Kidney glomerular epithelial cell (primary cell): ENCODE measurements at places on chromosomes 12 and 14.

DNA sequence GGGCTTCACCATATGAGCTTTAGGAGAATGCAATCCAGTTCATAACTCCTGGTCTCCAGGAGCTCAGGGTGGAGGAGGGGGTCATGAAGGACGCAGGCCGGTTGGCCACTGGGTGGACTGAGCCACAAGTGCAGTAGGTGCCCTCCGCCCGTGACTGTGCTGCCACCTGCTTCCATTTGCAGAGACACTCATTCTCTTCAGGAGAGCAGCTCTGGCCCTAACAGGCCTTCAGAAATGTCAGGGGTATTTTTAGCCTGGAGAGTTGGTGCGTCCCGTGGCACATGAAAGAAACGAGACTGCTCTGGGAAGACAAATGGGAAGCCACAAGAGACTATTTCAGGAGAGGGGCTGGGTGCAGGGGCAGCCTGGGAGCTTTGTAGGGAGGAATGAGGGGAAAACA is 74.6 kb upstream of the MYL2 start:
- DNase-seq = no peak

DNA sequence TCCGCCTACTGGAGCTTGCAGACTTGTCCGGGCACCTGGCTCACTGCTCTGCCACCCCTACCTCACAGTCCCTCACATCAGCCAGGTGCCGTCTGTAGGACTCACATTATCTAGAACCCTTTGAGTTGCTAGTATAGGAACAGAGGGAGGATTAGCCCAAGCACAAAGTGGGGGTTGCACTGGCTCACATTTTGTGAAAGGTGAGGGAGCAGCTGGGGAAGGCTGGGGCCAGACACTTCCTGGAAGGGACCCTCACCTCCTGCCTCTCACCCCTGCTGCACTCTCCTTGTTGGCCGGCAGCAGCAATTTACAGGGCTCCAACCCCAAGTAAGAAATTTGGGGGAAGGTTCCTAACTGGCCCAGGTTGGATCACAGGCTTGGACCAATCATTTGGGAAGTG is 1031.6 kb downstream of the BCL11B start:
- DNase-seq = no peak

DNA sequence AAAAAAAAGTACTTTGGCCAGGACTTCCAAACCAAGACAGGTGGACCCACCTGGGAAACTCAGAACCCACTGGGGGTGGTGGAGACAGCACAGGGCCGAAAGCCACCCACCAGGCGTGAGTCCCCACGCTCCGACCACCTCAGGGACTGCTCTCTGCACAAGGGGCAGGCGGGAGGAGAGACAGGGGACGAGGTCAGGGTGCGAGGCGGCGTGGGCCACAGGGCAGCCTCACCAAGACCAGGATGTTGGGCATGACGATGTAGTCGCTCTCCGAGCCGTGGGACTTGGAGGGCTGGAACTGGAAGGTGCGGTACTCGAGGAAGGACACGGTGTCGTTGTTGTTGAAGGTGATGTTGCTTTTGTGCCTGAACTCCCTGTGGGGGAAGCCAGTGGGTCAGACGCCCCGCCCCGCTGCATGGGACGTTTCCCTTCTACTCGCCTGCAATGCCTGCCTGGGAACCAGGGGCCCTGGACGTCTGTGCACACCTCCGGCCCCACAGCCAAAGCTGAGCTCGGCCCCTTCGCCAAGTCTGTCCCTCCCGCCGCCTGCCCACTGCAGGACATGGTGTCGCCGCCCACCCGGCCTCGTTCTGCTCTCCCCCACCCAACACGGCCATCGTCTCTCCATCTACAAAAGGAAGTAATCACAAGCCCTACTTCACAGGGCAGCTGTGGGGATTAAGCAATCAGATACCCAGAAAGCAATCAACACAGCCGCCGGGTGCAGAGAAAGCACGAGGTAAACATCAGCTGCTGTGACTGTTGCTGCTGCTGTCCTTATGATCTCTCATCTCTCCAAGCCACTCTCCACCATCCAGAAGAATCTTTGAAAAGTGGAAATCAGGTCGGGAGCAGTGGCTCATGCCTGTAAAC is 48.7 kb downstream of the SCARB1 start:
- no peak for DNase-seq

- DNase-seq = no peak
Observed at GRCh38 chr14:23483236-23483854, 13.8 kb downstream of the NGDN start.

- DNase-seq = peak; percentile 22
Observed at GRCh38 chr14:60003991-60004390, 84.0 kb downstream of the LRRC9 start.

- DNase-seq = no peak
Observed at GRCh38 chr14:99716091-99716849, 32.2 kb downstream of the CYP46A1 start.

DNA sequence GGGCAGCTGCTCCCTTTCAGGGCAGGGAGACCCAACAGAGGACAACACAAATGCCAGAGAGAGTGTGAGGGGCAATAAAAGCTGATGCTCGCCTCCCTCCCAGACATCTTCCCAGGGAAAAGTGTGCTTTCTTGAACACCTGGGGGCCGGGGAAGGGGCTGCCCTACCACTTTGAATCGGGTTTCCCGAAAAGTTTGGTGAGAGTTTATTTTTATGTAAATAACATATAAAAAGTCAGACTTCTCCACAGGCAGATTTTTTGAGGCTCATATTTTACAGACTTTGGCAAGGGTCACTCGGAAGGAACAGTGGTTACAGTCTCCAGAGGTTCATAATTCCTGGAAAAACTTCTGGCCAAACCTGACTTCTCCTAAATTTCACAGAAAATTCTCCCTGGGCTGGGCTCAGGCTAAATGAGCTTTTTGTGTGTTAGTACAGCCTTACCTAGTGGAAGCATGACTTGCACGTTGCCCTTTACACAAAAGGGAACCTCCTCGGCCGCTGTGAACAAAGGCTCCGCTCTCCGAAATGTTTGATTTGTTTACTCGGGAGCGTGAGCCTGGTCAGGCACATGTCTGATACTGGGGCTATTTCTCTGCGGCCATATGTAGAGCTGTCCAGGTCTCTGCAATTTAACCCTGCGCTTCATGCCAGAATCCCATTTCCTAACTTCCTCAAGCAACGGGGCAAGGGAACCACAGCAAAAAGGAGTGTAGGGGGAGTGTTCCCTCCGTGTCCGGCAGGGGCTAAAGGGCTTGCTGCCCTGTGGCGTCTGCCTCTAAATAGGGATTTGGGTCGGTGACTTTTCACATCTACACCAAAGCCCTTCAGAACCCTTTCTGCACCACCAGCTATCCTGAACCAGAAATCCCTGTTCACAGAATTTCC is 3.4 kb downstream of the RTL1 start:
- no peak for DNase-seq

GRCh38 chr14:33720284-33720787 is 230.5 kb downstream of the EGLN3 start:
- DNase-seq = no peak

- DNase-seq = peak; percentile 66
Observed at GRCh38 chr14:67987606-67988005, 168.0 kb downstream of the RAD51B start.

DNA sequence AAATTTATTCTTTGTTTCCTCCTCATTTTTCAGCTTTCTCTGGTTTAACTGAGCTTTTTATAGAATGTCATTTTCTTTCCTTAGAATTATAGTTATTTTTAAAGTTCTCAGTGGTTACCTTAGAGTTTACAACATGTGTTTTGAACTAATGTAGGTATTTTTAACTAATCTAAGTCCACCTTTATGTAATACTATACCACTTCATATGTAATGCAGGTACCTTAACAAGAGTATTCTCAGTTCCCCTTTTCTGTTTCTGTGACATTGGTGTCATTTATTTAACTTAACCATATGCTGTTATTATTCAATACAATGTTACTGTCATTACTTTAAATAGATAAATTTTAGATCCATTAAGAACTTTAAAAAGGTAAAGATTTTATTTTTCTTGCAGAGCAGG is 30.3 kb upstream of the KCNC2 start:
- DNase-seq = no peak

GRCh38 chr12:54341378-54342300 is 16.7 kb downstream of the COPZ1 start:
- DNase-seq = no peak

DNA sequence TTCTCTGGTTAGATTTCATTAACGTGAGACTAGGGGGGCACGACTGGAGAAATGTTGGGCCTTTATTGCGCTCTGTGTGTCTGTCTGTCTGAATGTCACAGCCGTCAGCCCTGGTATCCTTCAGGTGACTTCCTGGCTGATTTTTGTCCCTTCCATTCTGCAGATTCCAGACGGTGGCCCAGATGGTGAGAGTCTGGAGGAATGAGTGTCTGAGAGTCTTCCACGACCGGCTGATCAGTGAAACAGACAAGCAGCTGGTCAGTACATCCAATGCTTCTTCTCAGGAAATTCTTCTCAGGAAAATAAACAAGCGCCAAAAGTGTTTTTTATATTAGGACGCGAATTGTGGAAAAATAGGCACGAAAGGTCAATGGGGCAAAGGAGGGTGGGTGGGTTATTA is 93.5 kb downstream of the CCDC92 start:
- no peak for DNase-seq

- DNase-seq = no peak
Observed at GRCh38 chr14:33279865-33280264, 341.2 kb downstream of the NPAS3 start.

DNA sequence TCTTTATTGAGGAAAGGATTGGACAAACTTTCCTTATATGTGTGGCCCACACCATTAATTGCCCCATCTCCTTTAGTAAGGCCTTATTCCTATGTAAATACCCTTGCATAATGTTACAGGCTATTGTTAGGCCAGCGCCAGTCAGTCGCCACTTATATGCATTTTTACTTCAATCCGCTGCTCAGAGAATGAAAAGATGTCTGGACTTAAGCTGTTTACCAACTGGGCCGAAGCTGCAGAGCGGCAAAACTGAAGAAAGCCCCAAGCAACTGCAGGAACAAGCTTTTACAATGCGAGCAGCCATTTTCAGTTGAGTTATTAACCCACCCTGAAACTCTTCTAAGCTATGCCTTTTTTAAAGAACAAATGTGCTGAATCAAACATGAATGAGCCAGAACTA is 92.1 kb upstream of the OTX2 start:
- no peak for DNase-seq

- no peak for DNase-seq
Observed at GRCh38 chr12:68304626-68305025, 27.5 kb downstream of the MDM1 start.

- DNase-seq = no peak
Observed at GRCh38 chr14:27721760-27722159, 1044.8 kb upstream of the FOXG1 start.

- no peak for DNase-seq
Observed at GRCh38 chr12:60078026-60078425, 482.2 kb downstream of the SLC16A7 start.

- no peak for DNase-seq
Observed at GRCh38 chr12:105156260-105156659, 48.7 kb downstream of the WASHC4 start.

GRCh38 chr12:107492393-107493134 is 193.0 kb upstream of the PWP1 start:
- no peak for DNase-seq

DNA sequence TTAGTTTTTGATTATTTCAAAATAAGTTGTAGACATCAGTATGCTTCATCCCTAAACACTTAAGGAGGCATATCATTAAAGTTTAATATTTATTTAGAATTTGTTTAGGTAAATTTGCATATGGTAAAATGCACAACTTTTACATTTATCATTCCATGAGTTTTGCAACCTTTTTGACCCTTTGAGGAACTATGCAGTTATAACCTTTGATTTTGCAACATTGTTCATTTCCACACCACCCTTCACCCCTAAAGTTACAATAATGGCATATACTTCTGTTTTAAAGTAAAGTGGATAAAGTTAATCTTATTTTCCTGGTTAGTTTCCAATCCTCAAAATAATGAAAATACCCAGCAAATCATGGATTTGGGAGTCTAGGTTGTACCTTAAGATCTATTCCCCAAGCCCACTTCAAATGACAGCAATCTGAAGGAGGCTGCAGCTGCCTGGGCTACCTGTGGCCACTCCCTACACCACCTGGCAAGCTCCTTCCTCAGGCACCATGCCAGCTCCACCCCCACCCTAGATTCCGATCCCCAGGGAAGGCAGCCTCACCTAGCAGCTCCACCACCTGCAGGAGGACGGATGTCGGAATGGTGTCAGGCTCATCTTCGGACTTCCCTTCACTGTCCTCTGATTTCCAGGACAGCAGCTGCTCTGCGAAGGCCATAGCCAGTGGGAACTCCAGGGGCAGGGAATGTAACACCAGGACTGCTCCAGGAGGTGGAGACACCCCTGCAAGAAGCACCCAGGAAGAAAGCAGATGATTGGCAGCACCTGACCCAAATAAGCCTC is 65.1 kb downstream of the TRAFD1 start:
- DNase-seq = no peak

GRCh38 chr14:66121859-66122258 is 364.3 kb upstream of the CCDC196 start:
- DNase-seq = no peak

DNA sequence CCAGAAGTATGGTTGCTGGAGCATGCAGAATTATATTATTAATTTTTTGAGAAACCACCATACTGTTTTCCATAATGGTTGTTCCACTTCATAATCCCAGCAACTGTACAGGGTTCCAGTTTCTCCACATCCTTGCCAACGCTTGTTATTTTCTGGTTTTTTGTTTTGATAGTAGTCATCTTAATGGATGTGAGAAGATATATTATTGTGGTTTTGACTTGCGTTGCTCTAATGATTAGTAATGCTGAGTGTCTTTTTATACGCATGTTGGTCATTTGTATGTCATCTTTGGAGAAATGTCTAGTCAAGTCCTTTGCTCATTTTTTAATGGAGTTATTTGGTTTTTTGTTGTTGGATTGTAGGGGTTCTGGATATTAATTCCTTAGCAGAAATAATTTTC is 58.1 kb downstream of the DAAM1 start:
- no peak for DNase-seq

DNA sequence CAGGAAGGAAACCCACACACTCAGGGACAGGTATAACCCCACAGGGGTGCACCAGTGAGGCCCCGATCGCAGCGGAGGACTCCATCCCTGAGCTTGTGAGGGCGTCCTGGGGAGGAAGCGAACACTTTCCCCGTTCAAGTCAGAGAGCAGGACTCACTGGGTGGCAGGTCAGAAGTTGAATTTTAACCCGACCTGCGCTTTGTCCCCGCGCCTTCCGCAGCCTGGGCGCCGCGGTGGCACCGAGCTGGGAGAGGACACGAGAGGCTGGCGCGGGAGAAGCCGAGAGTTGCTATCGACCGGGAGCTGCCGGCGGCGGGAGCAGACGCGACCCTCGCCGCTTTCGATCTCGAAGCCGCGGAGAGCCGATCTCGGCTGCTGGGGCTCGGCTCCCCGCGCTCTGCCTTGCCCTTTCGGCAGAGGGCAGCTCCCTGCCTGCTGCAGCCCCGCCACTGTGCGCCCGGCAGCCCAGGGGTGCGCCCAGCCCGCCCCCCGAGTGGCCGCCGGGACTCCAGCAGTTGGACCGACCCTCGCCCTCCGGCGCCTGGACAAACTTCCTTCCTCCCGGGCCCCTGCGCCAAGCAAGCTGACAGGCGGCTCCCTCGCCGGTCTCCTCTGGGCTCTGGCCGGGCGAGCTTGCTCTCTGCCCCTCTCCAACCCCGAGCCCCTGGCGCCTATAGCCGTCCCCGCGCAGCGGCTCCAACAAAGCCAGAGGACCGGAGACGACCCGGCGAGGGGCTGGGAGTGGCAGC is 918 bp downstream of the LIN7A start:
- DNase-seq = peak; percentile 31

- DNase-seq = no peak
Observed at GRCh38 chr14:69876221-69876847, 2.9 kb upstream of the SMOC1 start.
